T-helper 2 cell treated with Interferon-gamma antibody and Interleukin-4, amounts not matched to agents 5 μg/mL and 100 μg/mL, for 36 hours (primary cell): ENCODE measurements at places on chromosomes 7 and 10.

DNA sequence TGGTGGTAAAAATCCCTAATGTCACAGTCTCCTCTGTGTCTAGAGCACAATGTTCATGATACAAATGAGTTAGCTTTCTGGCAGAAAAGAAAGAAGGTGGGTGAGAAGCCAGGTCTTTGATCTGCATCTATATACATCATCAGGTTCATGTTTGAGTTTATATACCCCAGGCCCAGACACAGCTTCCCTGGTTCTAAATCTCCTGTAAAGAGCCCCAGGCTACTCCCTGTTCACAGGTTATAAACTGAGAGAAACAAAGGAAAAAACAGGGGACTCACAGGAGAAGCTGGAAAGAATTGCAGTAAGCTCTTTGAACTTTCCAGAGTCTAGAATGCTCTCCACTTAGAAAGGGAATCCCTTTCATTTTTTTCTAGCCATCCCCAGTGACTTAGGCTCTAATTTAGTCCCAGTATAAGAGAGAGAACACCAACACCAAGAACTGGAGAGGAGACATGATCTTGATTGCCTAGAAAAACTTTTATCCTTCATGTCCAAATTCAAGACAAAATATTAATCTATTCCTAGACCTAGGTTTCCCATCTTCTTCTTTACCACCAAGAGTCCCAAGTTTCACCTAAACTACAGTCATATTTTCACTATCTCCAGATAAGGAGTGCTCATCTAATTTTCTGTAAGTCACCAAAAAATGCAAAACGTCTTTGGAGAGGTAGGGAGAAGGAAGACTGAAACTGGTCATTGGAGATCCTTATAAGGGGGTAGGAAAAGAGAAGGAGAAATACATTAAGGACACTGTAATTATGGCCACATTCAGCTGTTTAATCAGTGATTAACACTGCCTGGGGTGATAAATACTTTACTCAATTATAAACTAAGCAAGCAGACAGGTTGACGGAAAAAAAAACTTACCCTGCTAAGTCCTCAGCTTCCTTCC, 469 bp downstream of the MSS51 start:
- DNase-seq: no peak

DNA sequence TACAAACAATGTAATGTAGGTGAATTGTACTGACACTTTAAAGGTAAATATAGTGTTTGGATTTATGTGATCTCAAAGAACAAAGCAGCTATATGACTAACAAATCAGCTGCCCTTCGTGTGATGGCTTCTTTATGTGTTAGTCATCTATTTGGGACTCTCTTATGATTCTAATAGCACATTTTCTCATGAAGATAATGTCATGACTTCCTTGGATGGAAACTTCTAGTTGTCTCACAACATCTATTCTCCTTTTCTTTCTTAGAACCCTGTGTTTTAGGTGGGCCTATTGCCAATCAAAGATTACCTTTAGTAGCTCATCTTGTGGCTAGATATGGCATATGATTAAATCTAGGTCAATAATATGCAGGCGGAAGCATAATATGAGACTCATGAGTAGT, 45.0 kb downstream of the TMEM106B start:
- no peak for DNase-seq

DNA sequence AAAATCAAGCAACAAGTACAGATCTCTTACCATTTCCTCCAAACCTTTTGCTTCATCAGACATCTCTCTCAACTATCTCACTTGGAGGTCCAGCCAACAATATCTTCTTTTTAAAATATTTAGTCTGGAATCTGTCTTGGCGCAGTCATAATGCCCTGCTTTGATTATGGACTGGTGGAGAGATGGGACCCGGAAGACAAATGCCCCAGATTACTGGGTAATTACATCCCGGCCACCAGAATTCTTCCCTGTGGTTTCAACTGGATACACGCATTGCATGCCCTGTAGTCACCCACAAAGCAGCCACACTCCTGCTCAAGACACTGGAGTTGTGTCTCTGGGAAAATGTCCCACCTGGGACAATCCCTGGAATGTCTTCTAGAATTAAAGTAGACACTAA, 65.5 kb downstream of the BPGM start:
- DNase-seq: no peak

DNA sequence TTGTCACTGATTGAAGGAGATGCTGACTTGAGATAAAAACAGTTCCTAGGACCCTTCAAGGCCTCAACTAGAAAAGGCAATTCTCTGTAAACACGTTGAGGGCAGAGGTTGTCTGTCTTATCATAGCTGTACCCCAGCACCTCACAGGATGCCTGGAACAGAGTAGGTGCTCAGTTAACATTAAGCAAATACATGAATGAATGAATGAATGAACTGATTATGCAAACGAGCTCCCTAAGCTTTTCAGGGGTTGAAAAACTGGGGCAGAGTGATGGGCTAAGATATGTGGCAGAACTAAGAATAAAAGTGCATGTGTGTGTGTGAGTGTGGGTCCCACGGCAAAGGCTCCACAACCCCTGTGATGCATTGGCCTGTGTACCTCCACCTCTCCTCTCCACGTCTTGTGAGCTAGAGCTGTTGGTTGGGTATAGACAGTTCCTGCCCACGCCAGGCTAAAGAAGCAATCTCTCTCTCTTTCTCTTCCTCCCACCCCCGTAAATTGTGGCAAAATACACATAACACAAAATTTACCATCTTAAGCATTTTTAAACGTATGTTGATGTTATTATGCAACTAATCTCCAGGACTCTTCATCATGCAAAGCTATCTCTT, 20.9 kb upstream of the SMC3 start:
- no peak for DNase-seq

DNA sequence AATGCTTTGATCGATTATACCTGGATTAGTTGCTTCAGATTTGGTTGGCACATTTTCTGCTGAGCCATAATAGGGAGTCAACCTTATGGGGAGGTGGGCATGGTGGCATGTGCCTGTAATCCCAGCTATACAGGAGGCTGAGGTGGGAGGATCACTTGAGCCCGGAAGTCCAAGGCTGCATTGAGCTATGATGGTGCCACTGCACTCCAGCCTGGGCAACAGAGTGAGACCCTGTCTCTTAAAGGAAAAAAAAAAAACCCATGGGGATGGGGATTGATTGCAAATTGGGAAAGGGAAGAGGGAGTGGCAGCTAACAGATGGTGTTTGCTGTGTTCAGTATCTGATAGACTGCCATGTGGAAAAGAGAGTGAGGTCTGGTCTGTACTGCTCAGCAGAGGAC, 11.1 kb downstream of the STK17A start:
- DNase-seq: no peak

DNA sequence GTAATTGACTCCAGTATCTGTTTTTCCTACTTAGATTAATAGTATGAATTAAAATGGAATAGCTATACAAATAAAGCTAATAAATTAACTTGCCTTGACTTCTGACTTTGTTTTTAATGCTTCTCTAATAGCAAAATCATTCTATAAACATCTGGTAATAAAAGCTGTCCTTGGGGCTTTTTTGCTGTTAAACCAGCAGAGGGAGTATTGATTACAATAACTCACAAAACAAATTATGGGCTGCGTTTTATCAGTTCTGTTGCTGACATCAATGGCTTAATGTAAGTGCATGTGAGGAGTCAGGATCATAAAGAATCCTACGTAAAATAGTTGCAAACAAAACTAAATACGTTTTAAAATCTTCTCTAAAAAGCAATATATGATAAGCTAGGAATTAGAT, 667.8 kb downstream of the PCDH15 start:
- DNase-seq: no peak
